ENCODE measurements at places on chromosomes 1 and 21.

DNA sequence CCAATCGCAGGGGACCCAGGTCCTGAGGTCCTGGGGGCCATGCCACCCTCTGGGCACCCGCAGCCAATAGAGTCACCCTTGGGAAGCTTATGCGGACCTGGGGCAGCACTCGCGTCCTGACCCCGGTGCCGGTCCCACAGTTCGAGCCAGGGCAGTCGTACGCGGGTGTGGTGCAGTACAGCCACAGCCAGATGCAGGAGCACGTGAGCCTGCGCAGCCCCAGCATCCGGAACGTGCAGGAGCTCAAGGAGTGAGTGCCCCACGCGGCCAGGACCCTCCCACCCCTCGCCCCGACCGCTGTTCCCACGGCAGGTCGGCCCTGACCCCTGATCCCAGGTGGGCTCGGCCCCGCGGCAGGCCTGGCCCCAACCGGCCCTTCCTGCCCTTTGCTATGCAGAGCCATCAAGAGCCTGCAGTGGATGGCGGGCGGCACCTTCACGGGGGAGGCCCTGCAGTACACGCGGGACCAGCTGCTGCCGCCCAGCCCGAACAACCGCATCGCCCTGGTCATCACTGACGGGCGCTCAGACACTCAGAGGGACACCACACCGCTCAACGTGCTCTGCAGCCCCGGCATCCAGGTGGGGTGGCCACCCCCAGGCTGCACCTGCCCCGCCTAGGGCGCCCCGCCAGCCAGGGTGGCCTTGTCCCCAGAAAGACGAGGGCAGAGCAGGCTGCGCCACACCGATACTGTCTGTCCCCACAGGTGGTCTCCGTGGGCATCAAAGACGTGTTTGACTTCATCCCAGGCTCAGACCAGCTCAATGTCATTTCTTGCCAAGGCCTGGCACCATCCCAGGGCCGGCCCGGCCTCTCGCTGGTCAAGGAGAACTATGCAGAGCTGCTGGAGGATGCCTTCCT is 20.5 kb downstream of the COL6A1 start:
- DNase-seq = no peak

DNA sequence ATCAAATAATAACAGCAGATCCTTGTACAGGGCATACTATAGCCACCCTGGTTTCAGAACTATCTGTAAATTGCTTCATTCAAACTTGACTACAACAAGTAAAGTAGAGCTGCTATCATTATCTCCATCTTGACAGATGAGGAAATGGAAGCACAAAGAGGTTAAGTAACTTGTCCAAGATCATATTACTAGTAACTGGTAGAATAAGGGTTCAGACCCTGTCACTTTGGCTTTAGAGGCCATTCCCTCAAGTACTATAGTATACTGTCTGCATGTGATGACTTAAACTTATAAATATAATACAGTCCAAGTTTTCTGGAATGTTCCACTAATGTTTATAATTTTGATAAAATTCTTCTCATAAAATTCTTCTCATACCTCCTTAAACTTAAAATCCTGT is 24.8 kb downstream of the PGM1 start:
- no peak for DNase-seq

DNA sequence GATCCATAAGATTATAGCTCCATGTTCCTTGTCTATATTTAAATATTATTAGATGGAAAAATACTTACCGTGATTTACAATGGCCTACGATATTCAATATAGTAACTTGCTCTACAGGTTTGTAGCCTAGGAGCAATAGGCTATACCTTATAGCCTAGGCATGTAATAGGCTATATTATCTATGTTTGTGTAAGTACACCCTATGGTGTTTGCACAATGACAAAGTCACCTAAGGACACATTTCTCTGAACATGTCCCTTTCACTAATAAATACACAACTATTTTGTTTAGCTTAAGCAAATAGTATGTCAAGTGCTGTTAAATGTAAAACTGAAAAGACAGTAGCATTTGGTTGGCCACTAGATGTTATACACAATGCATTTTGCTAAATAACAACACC is 248.9 kb upstream of the ADGRL4 start:
- no peak for DNase-seq

DNA sequence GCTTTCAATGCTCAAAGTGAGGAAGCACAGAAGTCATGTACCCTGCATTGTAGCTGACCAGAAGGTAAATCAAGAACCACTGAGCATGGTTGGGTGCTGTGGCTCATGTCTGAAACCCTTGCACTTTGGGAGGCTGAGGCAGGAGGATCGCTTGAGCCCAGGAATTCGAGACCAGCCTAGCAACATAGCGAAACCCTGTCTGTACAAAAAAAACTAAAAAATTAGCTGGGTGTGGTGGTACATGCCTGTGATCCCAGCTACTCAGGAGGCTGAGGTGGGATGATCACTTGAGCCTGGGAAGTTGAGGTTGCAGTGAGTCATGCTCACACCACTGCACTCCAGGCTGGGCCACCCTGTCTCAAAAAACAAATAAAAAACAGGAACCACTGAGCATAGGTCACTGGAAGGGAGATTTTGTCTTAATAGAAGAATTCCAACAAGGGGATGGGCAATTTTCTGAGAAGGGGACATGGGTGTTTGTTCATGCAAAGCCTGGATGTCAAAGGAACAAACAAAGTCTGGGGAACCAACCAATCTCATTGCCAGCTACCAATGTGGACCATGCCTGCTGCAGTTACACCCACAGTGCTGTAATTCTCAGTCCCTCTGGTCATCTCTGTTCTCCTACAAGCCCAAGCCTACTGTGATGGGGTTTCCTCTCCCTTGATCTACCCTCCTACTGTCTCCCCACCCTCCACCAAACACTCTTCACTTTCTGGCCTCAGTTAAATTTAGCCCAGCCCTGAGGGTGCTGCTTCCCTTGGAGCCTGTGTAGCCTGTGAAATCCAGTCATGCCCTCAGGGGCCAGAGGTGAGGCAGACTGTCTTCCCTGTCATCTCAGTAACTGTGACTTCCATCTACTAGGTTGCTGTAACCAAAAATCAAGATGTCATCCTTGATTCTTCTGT is 47.9 kb downstream of the ELF3 start:
- no peak for DNase-seq

- no peak for DNase-seq
These were observed 3.3 kb downstream of the ZBTB18 start for GRCh38 chr1:244054247-244054923.

DNA sequence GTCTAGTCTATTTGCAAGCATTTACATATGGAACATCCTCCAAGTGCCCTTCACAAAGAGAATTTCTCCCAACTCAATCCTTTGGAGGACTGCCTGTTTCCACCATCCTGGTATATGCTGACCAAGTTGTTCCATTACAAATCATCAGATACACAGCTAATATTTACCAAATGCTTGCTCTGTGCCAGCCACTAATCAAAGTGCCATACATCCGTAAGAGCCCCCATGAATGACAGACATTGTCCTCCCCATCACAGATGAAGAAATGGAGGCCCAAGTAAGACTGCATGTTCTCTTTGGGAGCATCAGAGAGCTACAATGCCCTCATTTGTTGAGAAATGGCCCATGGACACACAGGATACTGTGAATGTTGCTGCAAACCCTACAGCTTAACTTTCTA is 130.0 kb upstream of the BACE2 start:
- DNase-seq = no peak

DNA sequence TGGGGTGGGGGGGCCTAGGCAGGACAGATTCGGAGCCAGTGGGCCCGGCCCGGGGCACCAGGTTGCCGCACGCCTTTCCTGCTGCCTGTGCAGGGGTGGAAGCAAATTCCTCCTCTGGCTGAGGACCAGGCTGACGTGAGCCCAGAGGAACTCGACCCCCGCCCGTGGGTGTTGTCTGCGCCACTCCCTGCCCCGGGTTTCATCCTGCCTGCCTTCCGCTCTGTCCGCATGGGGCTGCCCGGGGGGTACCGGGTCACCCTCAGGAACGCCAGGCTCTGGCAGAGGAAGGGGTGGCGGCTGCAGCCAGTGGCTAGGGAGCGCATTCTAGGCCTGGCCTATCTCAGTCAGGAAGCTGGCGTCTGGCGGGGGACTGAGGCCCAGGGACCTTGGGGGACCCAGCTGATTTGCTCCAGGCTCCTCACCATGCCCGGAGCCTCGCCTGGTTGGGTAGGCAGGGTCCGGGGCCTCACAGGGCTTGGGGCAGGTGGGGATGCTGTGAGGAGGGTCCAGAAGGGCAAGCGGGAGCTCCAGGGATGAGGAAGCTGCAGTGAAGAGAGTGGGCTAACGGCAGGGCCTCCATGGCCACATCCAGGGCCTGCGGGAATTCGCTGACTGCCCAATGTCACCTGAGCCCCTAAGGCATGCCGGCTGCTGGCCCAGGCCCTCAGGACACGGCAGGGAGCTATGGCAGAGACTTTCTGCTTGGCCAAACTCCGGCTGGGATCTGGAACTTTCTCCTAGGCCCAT is 2.4 kb upstream of the IBA57 start:
- DNase-seq = no peak

GRCh38 chr1:40653851-40654537 is 11.5 kb downstream of the RIMS3 start:
- no peak for DNase-seq

- peak; percentile 54 for DNase-seq
These were observed 37.6 kb downstream of the MCOLN2 start for GRCh38 chr1:84959294-84959693.

- DNase-seq = peak; percentile 37
These were observed 48.4 kb upstream of the CD34 start for GRCh38 chr1:207959141-207959825.

- DNase-seq = no peak
These were observed 106.8 kb downstream of the LMO4 start for GRCh38 chr1:87435484-87435883.

DNA sequence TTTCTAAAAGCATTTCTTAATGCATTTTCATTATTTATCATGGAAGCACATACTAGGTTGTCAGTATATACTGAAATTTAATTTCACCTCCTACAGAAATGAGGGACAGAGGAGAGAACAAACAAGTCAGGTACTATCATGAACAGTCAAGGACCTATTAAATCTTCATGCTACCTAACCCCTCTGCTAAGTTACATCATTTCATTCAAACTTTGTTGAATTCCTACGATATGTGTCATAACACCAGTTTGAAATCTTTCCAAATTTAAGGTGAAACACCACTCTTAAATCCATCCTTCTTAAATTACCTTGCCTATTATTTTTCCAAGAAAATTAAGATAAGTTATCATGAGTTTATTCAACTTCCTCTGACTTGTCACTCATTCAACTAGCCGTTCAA is 78.9 kb downstream of the DENND1B start:
- no peak for DNase-seq

DNA sequence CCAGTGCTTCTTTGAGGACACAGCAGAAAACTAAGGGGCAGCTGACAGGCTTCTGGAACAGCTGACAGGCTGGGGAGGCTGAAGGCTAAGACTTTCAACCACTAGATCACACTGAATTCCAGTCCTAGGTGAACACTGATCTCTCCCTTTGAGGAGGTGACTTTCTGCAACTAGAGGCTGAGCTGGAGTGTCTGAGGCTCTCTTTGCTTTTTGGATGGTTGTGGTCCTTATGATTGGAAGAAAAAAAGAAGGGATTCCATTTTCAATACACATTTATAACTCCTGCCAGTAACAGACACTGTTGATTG is 1.4 kb downstream of the IL6R start:
- no peak for DNase-seq

DNA sequence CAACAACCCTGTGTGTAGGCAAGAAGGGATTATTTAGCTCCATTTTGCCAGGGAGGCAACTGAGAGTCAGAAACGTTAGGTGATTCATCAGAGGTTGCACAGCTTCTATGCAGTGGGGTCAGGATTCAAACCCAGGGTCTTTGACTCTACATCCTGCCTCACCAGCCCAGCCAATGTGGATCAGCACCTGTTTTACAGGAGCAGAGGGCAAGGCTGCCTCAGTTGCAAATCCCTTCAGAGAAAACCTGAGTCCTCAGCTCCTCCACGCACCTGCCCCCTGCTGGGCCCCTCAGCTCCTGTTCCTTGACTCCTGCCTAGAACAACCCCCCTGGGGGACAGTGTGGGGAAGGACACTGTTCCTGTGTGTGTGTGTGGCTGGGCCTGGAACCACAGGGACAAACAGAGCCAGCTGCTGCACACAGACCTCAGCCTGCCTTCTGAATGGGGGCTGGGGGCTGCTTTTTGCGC is 61.6 kb downstream of the LRRN2 start:
- no peak for DNase-seq

GRCh38 chr1:59669752-59670312 is 144.9 kb upstream of the HOOK1 start:
- DNase-seq = no peak

DNA sequence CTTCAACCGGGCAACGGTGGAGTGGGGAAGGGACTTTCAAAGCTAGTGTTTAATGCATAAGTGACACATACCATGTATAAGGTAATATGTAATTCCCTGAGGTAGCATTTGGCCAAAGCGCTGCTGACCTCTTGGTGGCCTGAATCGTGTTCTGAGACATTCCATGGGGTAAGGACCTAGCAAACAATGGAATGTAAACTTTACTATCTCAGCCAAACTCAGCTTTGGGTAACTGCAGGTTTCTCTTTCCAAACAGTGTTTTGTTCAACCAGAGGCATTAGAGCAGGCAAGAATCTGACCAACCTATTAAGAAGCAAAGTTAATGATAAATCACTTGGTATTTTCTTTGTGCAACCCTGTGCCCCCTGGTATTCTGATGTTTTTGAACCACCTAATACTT is 22.0 kb downstream of the TGFB2 start:
- DNase-seq = no peak

GRCh38 chr21:26920055-26920454 is 46.8 kb downstream of the ADAMTS5 start:
- no peak for DNase-seq

- peak; percentile 73 for DNase-seq
These were observed 1.7 kb upstream of the VWA1 start for GRCh38 chr1:1433804-1434130.

DNA sequence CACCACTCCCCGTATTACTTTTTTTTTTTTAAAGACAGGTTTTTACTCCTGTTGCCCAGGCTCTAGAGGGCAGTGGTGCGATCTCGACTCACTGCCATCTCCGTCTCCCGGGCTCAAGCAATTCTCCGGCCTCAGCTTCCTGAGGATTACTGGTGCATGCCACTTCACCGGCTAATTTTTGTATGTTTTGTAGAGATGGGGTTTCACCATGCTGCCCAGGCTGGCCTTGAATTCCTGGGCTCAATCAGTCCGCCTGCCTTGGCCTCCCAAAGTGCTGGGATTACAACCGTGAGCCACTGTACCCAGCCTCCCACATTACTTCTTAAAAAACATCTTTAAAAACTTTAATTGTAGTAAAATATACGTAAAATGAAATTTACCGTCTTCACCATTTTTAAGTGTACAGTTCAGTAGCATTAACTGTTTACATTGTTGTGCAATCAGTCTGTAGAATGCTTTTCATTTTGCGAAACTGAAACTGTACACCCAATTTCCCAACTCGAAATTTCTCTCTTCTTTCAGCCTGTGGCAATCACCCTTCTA is 77.0 kb downstream of the ZMYM4 start:
- no peak for DNase-seq

GRCh38 chr1:202323731-202324130 is 18.0 kb downstream of the UBE2T start:
- no peak for DNase-seq

Measured in stimulated activated CD4-positive, alpha-beta T cell treated with anti-CD3 and anti-CD28 coated beads, Interleukin-2, amount 100 ng/mL, for 24 hours (primary cell).